ENCODE measurements at places on chromosomes 11 and 22. TPM values are rescaled to one million over a fixed set of nuclear protein-coding genes. Genes with fewer than 3 reads are reported as not detected.

Gene SAA4
- not detected for total RNA-seq

Gene SLC22A9
- total RNA-seq = not detected

Gene MS4A12
- total RNA-seq = not detected

Gene GANAB
- 310 TPM for total RNA-seq

Gene KCNJ4
- not detected for total RNA-seq

Gene POU2AF2
- not detected for total RNA-seq

Gene CASP1
- total RNA-seq = 20.4 TPM

Gene THRSP
- not detected for total RNA-seq

Gene PKNOX2
- not detected for total RNA-seq

DNA sequence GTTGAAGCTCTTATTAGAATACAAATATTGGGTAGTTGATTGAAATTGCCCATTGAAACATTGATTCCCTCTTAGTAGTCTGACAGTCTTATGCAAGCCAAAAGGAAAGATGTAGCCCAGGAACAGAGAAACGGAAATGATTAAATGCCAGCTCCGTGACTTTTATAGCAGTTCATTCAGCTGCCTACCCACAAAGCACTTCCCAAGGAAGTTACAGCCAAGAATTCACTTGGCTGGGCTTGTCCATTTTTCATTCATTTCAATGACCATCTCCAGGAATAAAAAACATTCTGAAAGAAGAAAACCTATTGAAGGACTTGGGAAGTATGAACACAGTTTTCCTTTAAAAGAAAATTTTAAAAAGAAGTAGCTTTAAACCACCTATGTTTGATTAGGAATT is 62.0 kb downstream of the NCAM1 start:
- peaks cover 7% of the 10 kb centered on the region for H3K27me3 ChIP-seq
- no peak for DNase-seq
- no peak overlapping the region for H3K27ac ChIP-seq

DNA sequence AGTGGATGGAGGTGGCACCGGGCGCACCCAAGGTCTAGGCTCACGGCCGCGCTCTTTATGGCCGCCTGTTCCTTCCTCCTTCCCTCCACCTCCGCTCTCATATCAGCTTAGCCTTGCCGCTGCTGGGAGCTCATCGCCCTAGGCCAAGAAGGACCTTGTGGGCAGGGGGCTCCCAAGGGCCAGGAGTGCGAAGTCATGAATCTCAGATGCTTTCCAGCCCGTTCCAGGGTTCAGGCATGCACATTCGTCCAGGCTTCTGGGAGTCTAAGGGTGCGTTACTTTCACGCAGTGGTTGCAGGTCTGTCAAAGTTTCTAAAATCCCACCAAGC is 4.1 kb upstream of the GALR3 start:
- H3K27ac ChIP-seq = no peak overlapping the region
- DNase-seq = no peak
- H3K4me1 ChIP-seq = peaks cover 6% of the 10 kb centered on the region
- peak overlapping the region; percentile 67 for H3K4me3 ChIP-seq
- peaks cover 38% of the 10 kb centered on the region for H3K27me3 ChIP-seq
- no peaks in the 10 kb centered on the region for H3K36me3 ChIP-seq

- no peaks in the 10 kb centered on the region for H3K4me1 ChIP-seq
- DNase-seq = no peak
- peaks cover 60% of the 10 kb centered on the region for H3K27me3 ChIP-seq
These were observed 2.9 kb downstream of the POU2AF3 start for GRCh38 chr11:111301004-111301841.

DNA sequence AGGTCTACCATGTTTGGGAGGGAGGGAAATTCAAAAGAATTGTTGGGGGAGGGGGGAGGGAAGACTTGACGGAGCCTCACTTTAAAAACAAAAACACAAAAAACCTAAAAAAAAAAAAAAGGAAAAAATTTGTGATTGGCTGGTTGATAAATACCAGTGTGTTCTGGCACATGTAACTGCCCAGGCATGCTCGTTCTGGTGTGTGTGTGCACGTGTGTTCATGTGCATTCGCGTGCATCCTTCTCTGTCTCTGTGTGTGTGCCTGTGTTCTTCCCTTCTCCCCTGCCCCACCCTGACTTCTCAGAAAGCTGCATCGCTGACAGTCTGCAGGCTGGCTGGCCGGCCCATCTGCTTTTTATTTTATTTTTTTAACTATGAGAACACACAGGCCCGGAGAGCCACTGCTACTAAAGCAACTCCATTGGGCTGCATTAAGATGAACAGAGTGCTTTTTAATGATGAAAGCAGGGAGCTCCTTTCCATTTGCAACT is 22.6 kb upstream of the ADSL start:
- peak overlapping the region; percentile 82 for H3K4me3 ChIP-seq
- H3K27me3 ChIP-seq = no peaks in the 10 kb centered on the region

DNA sequence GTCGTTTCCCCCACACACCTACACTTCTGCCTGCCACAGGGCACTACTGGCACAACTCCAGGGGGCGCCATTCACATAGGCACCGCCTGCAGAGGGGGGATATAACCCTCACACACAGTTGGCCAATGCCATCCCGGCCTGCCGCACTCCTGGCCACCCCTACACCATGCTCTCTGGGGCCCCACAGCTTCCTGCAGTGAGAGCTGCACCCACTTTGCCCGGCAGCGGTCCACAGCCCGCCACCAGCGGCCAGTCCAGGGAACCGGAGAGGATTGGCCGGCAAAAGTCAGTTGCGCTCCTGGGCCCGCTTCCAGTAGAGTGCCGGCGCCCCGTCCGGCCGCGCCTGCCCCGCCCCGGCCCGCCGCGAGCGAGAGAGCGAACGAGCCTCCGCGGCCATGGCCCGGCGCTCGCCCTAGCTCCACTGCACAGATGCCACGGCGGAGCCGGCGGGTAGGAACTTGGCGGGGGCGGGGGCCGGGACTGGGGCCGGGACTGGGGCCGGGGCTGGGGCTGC is 25.6 kb upstream of the SUSD2 start:
- peak overlapping the region; percentile 63 for H3K4me3 ChIP-seq
- H3K27me3 ChIP-seq = no peaks in the 10 kb centered on the region
- no peaks in the 10 kb centered on the region for H3K36me3 ChIP-seq
- DNase-seq = peak; percentile 55
- H3K4me1 ChIP-seq = peaks cover 60% of the 10 kb centered on the region

- H3K27ac ChIP-seq = no peak overlapping the region
- no peak overlapping the region for H3K4me3 ChIP-seq
- no peak for DNase-seq
- H3K36me3 ChIP-seq = no peaks in the 10 kb centered on the region
- H3K27me3 ChIP-seq = no peaks in the 10 kb centered on the region
These were observed 505.7 kb upstream of the LUZP2 start for GRCh38 chr11:23991165-23991539.

GRCh38 chr11:28268925-28269324 is 160.7 kb downstream of the METTL15 start:
- H3K4me1 ChIP-seq = no peaks in the 10 kb centered on the region
- peaks cover 16% of the 10 kb centered on the region for H3K36me3 ChIP-seq

GRCh38 chr11:82901922-82902485 is 468 bp downstream of the DDIAS start:
- H3K36me3 ChIP-seq = peaks cover 4% of the 10 kb centered on the region
- no peaks in the 10 kb centered on the region for H3K27me3 ChIP-seq
- H3K27ac ChIP-seq = peak overlapping the region; percentile 95
- H3K4me3 ChIP-seq = peak overlapping the region; percentile 95
- peaks cover 54% of the 10 kb centered on the region for H3K4me1 ChIP-seq

- H3K4me1 ChIP-seq = no peaks in the 10 kb centered on the region
- H3K4me3 ChIP-seq = no peak overlapping the region
- peaks cover 2% of the 10 kb centered on the region for H3K36me3 ChIP-seq
- no peaks in the 10 kb centered on the region for H3K27me3 ChIP-seq
- no peak overlapping the region for H3K27ac ChIP-seq
- no peak for DNase-seq
These were observed 977.0 kb downstream of the NTM start for GRCh38 chr11:132347156-132348090.

- H3K4me3 ChIP-seq = no peak overlapping the region
- DNase-seq = no peak
- H3K36me3 ChIP-seq = no peaks in the 10 kb centered on the region
- H3K27me3 ChIP-seq = peaks cover 32% of the 10 kb centered on the region
These were observed 6.5 kb downstream of the IGLL5 start for GRCh38 chr22:22893891-22894739.

GRCh38 chr11:66176650-66177049 is 91.8 kb upstream of the RAB1B start:
- H3K27ac ChIP-seq = no peak overlapping the region
- H3K27me3 ChIP-seq = no peaks in the 10 kb centered on the region
- DNase-seq = no peak

- H3K27me3 ChIP-seq = peaks cover 93% of the 10 kb centered on the region
- no peaks in the 10 kb centered on the region for H3K36me3 ChIP-seq
- no peak for DNase-seq
- peaks cover 17% of the 10 kb centered on the region for H3K4me1 ChIP-seq
- no peak overlapping the region for H3K27ac ChIP-seq
These were observed 6.0 kb upstream of the LMO2 start for GRCh38 chr11:33897761-33898375.

DNA sequence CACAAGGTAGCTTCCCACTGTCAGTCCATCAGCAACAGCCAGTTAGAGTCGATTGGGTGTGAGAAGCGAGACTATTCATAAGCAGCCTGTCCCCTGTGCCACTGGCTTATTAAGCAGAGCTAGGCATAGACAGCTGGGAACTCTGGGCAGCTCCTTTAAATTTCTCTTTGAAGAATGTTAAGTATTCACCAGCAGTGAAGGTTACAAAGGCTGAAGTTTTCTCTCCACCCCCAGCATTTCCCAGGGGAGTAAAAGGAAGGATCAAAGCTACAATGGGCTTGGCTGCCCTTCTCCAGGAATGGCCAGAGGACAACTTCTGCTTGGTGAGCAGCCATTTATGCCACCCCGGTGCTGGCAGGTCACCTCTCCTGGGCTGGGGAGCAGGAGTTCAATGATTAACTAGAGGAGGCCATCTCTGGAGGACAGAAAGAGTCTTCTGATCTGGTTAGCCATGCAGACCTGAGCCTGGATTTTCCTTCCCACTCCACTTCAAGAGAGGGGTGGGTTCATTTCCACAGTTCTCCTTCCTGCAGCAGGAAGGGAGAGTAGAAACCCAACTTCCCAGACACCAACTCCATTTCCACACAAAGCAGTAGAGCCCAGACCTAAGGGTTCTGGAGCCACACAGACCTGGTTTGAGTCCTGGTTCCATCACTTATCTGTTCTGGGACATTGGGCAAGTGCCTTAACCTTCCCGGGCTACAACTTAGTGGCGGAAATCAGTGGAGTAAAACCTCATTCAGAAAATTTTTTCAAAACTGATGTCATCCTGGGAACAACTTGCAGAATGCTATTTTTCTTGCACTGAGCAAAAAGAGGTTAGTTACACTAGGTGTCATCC is 22.6 kb downstream of the POU2AF3 start:
- no peak overlapping the region for H3K4me3 ChIP-seq
- H3K27ac ChIP-seq = no peak overlapping the region
- H3K4me1 ChIP-seq = no peaks in the 10 kb centered on the region
- DNase-seq = no peak

- H3K27ac ChIP-seq = no peak overlapping the region
- H3K4me1 ChIP-seq = peaks cover 17% of the 10 kb centered on the region
- peak overlapping the region; percentile 67 for H3K4me3 ChIP-seq
- DNase-seq = peak; percentile 65
- no peaks in the 10 kb centered on the region for H3K36me3 ChIP-seq
- H3K27me3 ChIP-seq = no peaks in the 10 kb centered on the region
These were observed 14.9 kb downstream of the TMEM258 start for GRCh38 chr11:61777234-61778090.

- no peak for DNase-seq
- H3K27ac ChIP-seq = no peak overlapping the region
- no peaks in the 10 kb centered on the region for H3K27me3 ChIP-seq
- H3K36me3 ChIP-seq = no peaks in the 10 kb centered on the region
- H3K4me1 ChIP-seq = no peaks in the 10 kb centered on the region
- no peak overlapping the region for H3K4me3 ChIP-seq
These were observed 319.3 kb downstream of the DCDC1 start for GRCh38 chr11:31050061-31050765.

- H3K27ac ChIP-seq = peak overlapping the region; percentile 92
- peak overlapping the region; percentile 96 for H3K4me3 ChIP-seq
- DNase-seq = peak; percentile 5
- no peaks in the 10 kb centered on the region for H3K27me3 ChIP-seq
These were observed 805 bp upstream of the QSER1 start for GRCh38 chr11:32891657-32892354.

- DNase-seq = no peak
- no peak overlapping the region for H3K4me3 ChIP-seq
- peaks cover 18% of the 10 kb centered on the region for H3K4me1 ChIP-seq
- H3K36me3 ChIP-seq = no peaks in the 10 kb centered on the region
- H3K27me3 ChIP-seq = peaks cover 35% of the 10 kb centered on the region
These were observed 16.7 kb upstream of the EHF start for GRCh38 chr11:34604145-34604544.

- H3K4me1 ChIP-seq = peaks cover 5% of the 10 kb centered on the region
- H3K27me3 ChIP-seq = peaks cover 26% of the 10 kb centered on the region
- no peak within 1 kb of the TSS for H3K27ac ChIP-seq
These were observed at the start of gene PLEKHA7 for GRCh38 chr11:17014321-17014832. TSS of gene PLEKHA7 (minus strand) at chr11:17014414. CDS start at chr11:17014401, 13 bp downstream.

- no peak overlapping the region for H3K27ac ChIP-seq
- no peaks in the 10 kb centered on the region for H3K27me3 ChIP-seq
- H3K4me3 ChIP-seq = no peak overlapping the region
- DNase-seq = no peak
- no peaks in the 10 kb centered on the region for H3K36me3 ChIP-seq
- no peaks in the 10 kb centered on the region for H3K4me1 ChIP-seq
These were observed 135.0 kb downstream of the CSNK2A3 start for GRCh38 chr11:11217929-11218628.

GRCh38 chr11:130549393-130549999 is 101.1 kb downstream of the ADAMTS15 start:
- no peak for DNase-seq
- H3K36me3 ChIP-seq = no peaks in the 10 kb centered on the region
- H3K27ac ChIP-seq = no peak overlapping the region
- H3K27me3 ChIP-seq = peaks cover 14% of the 10 kb centered on the region
- no peaks in the 10 kb centered on the region for H3K4me1 ChIP-seq

DNA sequence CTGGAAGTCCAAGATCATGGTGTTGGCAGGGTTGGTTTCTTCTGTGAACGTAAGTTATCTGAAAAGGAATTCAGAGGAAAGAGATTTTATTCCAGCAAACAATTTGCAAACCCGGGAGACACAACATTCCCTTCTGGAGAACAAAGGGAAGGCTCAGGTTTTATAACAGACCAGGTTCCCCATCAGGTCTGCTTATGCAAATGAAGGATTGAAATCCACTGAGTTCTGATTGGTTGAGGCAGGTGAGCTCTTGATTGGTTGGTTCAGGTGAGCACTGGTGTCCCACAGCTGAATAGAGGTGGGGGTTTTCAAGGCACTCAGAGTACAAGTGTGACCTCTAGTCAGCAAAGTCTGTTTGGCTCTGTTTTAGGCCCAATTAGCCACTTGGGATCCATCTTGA is 1306.8 kb downstream of the TBC1D22A start:
- H3K4me3 ChIP-seq = no peak overlapping the region
- no peak for DNase-seq
- H3K36me3 ChIP-seq = no peaks in the 10 kb centered on the region
- H3K4me1 ChIP-seq = no peaks in the 10 kb centered on the region
- no peak overlapping the region for H3K27ac ChIP-seq
- H3K27me3 ChIP-seq = peaks cover 11% of the 10 kb centered on the region
